Mammary epithelial cell (primary cell): ENCODE measurements at places on chromosomes 13 and 19. TPM values are rescaled to one million over a fixed set of nuclear protein-coding genes. Genes with fewer than 3 reads are reported as not detected.

The ZNF823 gene
- total RNA-seq, result 9.5 TPM

The NLRP8 gene
- total RNA-seq, result not detected in 2 replicates

The TEX29 gene
- total RNA-seq, result not detected in 2 replicates

The LIPE gene
- total RNA-seq, result 6.0 and 7.1 TPM in 2 replicates

The OR7D2 gene
- total RNA-seq, result not detected in 2 replicates

The CCDC70 gene
- total RNA-seq, result not detected in 2 replicates

The URAD gene
- not detected for total RNA-seq

The CGB5 gene
- total RNA-seq, result 1.1 and 1.7 TPM in 2 replicates

The KCNRG gene
- total RNA-seq, result 1.7 TPM

The PABPC3 gene
- 0.19 and 0.48 TPM in 2 replicates for total RNA-seq

The KLK7 gene
- total RNA-seq, result 584 TPM

The ZAR1L gene
- not detected in 2 replicates for total RNA-seq

The ZNF737 gene
- 6.2 and 6.3 TPM in 2 replicates for total RNA-seq

The LRRC4B gene
- total RNA-seq, result not detected in 2 replicates

The SHISA7 gene
- total RNA-seq, result not detected

The CEACAM16 gene
- total RNA-seq, result not detected

The CYP2B6 gene
- not detected for total RNA-seq

The REEP6 gene
- total RNA-seq, result 1.8 and 2.4 TPM in 2 replicates

The SBK3 gene
- not detected in 2 replicates for total RNA-seq

The ZNF99 gene
- total RNA-seq, result not detected in 2 replicates

The ATCAY gene
- not detected for total RNA-seq

The RSPH6A gene
- total RNA-seq, result 0.27 and 0.35 TPM in 2 replicates

The B3GNT3 gene
- 8.8 and 18.6 TPM in 2 replicates for total RNA-seq

The KIR2DL4 gene
- total RNA-seq, result not detected in 2 replicates

The NTF4 gene
- 14.8 TPM for total RNA-seq

The ISOC2 gene
- total RNA-seq, result 65.0 TPM

The IL17D gene
- 0.31 and 0.45 TPM in 2 replicates for total RNA-seq

The RCBTB1 gene
- total RNA-seq, result 87.5 TPM

The THSD8 gene
- total RNA-seq, result not detected

The MTMR6 gene
- total RNA-seq, result 27.8 TPM

The CLEC4M gene
- not detected for total RNA-seq

The FUT2 gene
- 0.33 TPM for total RNA-seq

The SKA3 gene
- 7.6 and 14.6 TPM in 2 replicates for total RNA-seq

The PSG5 gene
- 0.59 and 1.1 TPM in 2 replicates for total RNA-seq

The MRI1 gene
- 32.8 and 36.7 TPM in 2 replicates for total RNA-seq

The CYP4F2 gene
- 0.33 TPM for total RNA-seq

The NLRP11 gene
- total RNA-seq, result not detected

The PTPRS gene
- 32.2 and 34.7 TPM in 2 replicates for total RNA-seq

The RXFP2 gene
- not detected for total RNA-seq

The FPR2 gene
- total RNA-seq, result not detected

The TMEM145 gene
- 0.21 TPM in 1 of 2 replicates, not detected in the other for total RNA-seq

The GNG7 gene
- total RNA-seq, result 0.13 TPM in 1 of 2 replicates, not detected in the other

The ZNF506 gene
- total RNA-seq, result 20.7 TPM

The KCNN4 gene
- total RNA-seq, result 52.8 and 104 TPM in 2 replicates

The APC2 gene
- total RNA-seq, result 0.19 and 0.24 TPM in 2 replicates

The ICAM4 gene
- total RNA-seq, result 1.1 and 1.2 TPM in 2 replicates

The PEX11G gene
- 6.8 and 9.4 TPM in 2 replicates for total RNA-seq

The ZNF561 gene
- 78.3 TPM for total RNA-seq

The ZNF426 gene
- 16.2 and 19.3 TPM in 2 replicates for total RNA-seq

The RNF113B gene
- not detected for total RNA-seq

The ZNF90 gene
- total RNA-seq, result 2.2 TPM

The SYNE4 gene
- 10.0 TPM for total RNA-seq

The DNAJC3 gene
- 50.0 TPM for total RNA-seq

The DCT gene
- total RNA-seq, result not detected in 2 replicates

The KIR2DL1 gene
- total RNA-seq, result not detected in 2 replicates

The LYPD5 gene
- 2.6 and 6.1 TPM in 2 replicates for total RNA-seq
